ENCODE measurements at places on chromosomes 5 and 9.
A peak's percentile ranks its signal among the peaks of the same experiment; 100 is the strongest.

DNA sequence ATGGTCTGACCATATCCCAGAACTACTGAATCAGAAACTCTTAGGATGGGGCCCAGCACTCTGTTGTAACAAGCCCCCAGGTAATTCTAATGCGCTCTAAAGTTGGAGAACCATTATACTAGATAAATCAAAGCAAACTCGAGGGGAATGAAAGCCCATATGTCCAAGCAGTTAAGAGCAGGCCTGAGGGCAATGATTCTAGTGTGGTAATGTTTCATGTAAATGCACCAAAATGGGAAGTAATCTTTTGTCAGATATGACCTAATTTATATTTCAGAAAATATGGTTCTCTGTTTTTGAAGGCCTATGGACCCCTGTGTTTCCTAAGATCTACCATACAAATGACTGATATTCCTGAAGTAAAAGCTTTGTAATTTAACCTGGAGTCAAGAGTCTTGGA lies 108.0 kb upstream of the PTGER4 start:
- DNase-seq, result no peak

GRCh38 chr9:26158631-26159150 lies 480.4 kb upstream of the TUSC1 start:
- no peak for DNase-seq

DNA sequence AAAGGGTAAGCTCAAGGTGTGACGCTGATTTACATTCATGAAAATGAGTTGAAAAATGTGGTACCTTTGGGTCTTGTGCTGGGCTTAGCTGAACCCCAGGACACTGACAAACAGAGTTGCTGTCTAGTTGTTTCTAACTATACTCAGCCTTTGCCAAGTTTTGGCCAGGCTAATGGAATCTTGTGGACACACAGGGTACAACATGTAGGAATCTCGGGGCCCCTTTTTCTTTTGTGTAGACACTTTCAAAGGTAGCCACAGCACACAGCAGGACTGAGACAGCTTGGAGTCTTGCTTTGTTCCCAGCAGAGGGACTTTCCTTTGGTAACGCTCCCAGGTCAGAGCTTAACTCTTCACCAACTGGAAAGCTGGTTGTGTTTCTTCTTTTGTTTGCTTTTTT lies 7.8 kb downstream of the LIX1 start:
- no peak for DNase-seq

- no peak for DNase-seq
These were observed 63.8 kb upstream of the RNF130 start for GRCh38 chr5:180135128-180135955.

GRCh38 chr5:137621861-137622823 lies 113.7 kb downstream of the KLHL3 start:
- DNase-seq, result no peak

DNA sequence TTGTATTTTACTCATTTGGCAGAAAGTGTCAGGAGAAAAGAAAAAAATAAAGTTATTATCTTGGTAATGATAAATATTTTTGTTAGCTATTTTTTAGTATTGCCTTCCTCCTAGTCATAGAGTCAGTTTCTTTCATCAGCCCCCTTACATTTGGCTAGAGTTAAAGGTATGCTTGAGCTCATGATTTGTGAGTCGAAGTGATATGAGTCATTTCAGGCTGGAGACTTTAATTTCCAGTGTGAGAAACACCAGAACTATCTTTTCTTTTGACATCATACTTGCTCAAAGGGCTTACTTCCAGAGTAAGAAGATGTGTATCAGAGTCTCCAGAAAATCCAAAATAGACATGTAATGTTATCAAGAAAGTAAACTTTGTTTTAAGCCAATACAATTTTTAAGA lies 746.7 kb upstream of the TYRP1 start:
- DNase-seq, result no peak

DNA sequence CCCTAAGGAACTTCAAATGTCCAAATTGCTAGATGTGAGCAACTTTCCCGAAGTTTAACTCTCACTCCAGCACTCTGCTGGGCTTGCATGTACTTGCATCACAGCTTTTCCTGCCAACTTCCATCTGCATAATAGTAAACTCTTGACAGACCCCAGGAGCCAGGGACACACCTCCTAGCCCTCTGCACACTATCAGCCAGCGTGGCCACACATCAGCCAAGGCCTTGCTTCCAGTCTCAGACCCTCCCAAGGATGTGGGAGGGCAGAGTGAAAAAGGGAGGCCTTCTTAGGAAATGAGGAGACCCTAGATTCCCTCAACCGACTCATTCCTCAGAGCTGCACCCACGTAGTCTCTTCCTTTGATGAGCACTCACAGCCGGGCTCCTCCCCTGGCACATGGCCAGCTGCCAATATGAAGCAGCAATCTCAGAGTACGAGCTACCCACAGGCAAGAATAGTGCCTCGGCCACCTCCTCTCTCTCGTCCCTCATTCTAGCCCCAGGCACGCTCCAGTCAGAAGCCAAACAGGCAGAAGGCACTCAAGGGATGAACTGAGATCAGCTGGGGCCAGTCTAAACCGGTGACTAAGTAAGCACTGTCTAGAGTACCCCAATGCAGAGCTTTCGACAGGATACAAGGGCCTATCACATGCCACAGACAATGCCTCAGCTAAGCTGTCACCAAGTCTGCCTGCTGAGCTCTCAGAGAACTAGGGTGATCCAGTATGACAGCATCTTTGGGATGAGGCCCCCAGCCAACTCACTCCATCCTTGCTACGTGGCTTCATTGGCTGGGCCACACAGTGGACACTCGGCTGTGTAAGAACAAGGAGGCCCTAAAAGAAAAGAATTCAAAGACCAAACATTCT lies 2.3 kb downstream of the P4HA2 start:
- peak; percentile 20 for DNase-seq

- DNase-seq, result no peak
These were observed 56.4 kb upstream of the OR2K2 start for GRCh38 chr9:111386386-111386785.

DNA sequence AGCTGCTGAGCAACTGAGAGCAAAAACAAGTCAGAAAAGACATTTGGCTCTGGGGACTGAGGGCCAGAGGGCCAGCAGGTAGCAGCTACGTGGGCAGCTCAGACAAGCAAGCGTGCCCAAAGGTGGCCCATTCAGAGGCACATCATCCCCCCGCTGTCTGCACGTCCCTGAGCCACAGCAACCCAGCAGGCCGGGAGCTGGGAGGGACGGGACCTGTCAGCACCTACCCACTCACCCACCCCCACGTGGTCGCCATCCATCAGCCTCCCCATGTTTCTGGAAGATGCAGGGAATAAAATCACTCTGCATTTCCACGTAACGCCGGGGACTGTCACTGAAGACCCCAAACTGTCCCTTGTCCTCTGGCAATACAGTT lies 167.8 kb downstream of the COL23A1 start:
- DNase-seq, result no peak

DNA sequence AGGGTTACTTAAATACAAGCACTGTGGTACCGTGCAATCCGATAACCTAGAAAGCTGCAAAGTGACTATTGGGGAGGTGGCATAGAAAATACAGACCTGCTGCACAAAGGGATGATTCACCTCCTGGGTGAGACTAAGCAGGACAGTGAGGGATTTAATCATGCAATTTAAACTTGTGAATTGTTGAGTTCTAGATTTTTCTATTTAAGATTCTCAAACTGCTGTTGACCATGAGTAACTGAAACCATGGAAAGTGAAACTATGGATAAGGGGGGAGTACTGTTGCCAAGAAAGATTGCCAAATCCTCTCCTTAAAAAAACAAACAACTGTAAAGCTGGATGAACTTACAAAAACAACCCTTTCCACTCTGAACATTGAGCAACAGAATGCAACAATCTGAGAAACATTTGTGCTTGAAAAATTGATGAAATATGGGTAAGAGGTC lies 61.5 kb upstream of the NUDT12 start:
- no peak for DNase-seq

GRCh38 chr5:143446535-143447226 lies 43.2 kb upstream of the NR3C1 start:
- DNase-seq, result no peak

DNA sequence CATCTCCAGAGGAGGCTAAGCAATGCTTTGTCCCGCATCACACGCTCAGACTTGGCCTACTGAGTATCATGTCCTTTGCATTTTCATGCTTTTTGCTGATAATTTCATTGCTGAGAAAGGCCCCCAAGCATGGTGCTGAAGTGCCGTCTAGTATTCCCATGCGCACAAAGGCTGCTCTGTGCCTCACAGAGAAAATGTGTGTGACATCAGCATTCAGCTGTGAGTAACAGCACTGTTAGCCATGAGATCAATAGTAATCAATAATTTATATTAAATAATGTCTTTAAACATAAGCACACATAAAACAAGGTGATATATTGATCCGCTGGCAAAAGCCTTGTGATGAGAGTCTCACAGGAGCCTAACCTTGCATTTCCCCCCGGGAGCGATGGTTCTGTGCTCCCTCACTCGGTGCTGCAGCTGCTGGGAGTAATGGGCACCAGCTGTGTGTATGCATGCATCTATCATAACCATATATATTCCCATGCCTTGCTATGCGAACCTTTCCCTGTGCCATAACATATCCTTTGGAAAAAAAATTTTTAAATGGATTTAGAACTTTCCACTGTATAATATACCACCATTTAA lies 50.4 kb upstream of the RNF130 start:
- DNase-seq, result peak; percentile 51

DNA sequence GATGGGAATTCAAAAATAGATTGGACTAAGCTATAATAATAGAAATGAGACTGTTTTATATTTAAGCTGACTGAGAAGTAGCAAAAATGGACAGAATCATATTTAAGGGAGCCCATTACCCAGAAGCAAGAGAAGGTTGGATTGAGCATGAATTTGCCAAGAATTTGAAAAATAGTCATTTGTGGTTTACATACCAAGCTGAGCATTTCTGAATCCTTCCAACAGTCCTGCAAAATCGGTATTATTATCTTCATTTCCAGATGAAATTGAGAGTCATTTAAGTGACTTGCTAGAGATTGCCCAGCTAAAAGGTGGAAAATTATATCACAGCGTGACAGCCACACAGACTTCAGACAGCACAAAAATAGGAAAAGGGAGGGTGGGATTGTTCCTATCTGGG lies 48.4 kb downstream of the TNFSF15 start:
- DNase-seq, result no peak

GRCh38 chr9:20023210-20023905 lies 234.5 kb upstream of the SLC24A2 start:
- no peak for DNase-seq

- DNase-seq, result no peak
These were observed 12.3 kb downstream of the PAPPA start for GRCh38 chr9:116165912-116166311.

DNA sequence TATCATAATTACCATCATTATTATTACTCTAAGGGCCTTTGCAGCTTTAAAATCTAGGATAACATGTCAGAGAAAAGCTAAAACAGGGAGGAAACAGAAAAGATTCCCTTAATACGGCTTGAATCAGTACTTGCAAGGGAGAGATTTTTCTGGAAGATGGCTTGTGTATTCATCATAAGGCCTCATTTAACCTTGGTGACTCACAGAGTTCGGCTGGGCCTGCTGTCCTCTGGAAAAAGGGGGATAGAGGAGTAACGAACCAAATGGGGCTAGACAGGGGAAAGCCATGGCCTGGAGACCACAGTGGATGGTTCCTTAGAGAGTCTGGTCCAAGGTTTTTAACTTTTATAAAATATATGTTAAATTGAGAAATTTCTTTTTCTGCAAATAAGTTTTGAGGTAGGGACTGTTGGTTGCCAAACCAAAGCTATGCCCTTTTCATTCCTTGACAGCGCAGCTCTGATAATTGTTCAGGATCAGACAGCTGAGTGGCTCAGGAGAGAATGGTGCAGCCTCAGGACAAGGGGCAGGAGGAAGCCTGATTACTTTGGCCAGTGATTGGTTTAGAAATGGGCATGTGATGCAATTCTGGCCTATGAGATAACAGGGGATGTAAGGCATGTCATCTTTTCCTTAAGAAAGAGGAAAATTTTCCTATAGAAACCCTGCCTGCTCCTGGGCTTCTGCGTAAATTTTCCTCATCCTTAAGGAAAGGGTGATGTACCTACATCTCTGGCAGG lies 25.6 kb upstream of the GSN start:
- no peak for DNase-seq

DNA sequence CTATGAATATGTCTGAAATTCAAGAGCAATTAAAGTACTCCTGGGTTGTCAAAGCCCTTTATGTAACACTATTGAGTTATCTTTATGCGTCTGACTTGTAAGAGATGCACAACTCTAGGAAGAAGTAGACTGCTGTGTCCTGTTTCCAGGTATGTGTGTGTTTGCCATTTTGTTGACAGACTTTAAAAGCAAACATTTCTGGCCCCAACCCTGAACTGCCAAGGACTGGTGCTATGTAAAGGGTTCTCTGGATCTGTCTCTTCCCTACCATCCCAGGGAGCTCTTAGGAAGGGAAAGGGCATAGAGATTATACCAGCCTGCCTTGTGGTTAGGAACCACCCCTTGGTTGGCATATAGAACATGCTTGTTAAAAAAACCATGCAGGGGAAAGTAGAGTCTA lies 12.1 kb downstream of the SLC22A5 start:
- no peak for DNase-seq

DNA sequence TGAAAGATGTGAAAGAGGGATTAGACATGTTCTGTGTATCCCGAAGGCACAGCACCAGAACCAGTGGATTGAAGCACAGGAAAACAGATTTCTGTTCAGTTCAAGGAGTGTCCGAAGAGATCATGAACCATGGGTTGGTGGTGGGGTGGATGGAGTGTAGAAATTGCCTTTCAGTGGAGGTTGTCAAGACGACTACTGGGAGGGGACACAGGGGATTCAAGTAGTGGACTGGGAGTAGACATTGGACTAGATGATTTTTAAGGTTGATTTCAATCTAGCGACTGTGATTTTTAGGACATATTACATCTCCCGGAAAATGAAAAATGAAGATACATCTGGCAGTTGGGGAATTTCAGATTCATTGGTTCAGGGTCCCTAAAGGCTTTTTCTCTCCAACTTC lies 35.9 kb upstream of the TNFAIP8 start:
- no peak for DNase-seq

DNA sequence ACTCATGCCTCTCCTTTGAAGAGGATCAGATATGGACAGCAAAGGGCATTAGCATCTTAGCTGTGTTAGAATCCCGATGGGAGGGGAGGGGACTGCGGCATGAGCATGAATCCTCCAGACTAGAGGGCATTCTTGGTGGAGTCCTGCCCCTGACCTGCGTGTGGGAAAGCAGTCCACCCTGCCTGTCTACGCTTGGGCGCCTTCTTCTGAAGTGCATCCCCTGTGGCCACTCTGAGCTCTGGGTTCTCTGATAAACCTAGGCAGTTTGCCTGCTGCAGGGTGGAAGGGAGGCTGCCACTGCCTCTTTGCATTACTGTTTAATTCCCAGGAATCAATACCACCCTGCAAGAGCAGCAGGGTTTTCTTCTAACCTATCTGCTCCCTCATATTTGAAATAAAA lies 169.3 kb downstream of the INSYN2B start:
- DNase-seq, result no peak
